ENCODE measurements at places on chromosomes 6 and 20.

GRCh38 chr6:45488889-45489288, 111.2 kb upstream of the SUPT3H start:
- no peak for DNase-seq

GRCh38 chr20:3420211-3420707, 12.8 kb upstream of the DNAAF9 start:
- no peak for DNase-seq

GRCh38 chr6:115830895-115831294, 229.8 kb downstream of the FRK start:
- no peak for DNase-seq

DNA sequence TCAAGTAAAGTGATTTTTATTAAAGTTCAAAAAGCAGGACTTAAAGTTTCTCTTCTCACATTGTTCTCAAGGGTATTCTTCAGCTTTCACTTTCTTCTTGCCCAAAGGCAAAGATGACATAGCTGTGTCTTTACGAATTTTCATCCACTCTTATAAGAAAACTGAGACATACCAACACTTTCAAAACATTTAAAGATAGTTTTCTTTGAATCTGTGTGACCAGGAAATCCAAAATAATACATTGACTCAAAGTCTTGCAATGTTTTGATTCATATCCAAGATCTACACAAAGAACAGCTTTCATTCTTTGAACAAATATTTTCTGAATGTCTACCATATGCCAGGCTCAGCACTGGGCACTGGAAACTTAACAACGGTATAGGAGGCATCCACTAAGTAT, 117.9 kb downstream of the SIM1 start:
- no peak for DNase-seq

GRCh38 chr20:37886851-37887297, 16.1 kb upstream of the VSTM2L start:
- DNase-seq, result no peak

Measured in AG09319 (cell line).